ENCODE measurements at places on chromosomes 3 and 15. TPM values are rescaled to one million over a fixed set of nuclear protein-coding genes. Genes with fewer than 3 reads are reported as not detected.

DNA sequence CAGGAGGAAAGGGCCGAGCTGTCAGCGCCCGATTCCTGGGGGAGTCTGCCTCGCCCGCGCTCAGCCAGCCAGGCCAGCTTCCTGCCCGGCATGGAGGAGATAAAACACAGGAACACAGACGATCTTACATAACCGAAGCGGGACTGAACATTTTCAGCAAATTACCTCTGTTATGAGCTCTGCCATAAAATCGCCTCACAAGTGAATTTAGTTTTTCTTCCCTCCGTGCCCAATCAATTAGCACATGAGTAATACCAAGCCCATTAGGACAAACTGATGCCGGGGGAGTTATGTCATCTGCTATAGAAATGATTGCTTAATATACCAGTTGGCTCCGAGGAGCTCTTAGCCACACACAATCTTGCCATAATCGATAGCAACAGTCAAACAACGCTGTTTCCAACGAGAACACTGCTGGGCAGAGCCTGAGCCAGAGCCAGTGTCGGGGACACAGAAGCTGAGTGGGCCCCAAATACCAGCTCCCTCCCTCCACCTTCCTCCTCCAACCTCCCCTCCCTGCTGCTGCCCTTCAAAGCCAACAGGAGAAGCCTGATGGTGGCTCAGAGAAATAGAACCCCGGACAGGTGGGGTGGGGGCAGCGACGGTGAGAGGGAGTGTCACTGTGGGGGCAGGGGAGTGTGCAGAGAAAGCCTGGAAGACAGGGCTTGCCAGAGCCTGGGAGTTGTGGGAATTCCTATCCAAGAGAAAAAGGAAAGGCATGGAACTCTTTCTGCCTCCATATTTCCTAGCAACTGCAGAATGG, 279.4 kb upstream of the TLE3 start:
- no peak for DNase-seq

DNA sequence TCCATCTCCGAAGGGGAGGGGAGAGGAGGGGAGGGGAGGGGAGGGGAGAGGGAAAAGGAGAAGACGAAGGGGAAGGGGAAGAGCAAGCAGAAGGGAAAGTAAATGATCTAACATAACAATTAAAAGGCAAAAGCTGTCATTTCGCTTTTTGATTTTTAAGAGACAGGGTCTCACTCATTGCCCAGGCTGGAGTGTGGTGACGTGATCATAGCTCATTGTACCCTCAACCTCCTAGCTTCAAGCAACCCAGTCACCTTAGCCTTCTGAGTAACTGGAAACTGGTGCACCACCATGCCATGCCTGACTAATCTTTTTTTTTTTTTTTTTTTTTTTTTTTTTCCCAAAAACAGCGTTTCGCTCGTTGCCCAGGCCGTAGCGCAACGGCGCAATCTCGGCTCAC, 22.6 kb downstream of the ADAM10 start:
- no peak for DNase-seq

GRCh38 chr3:151827816-151828215, 13.9 kb downstream of the AADAC start:
- no peak for DNase-seq

- no peak for DNase-seq
Observed at GRCh38 chr15:48992545-48992944, 28.8 kb upstream of the SHC4 start.

DNA sequence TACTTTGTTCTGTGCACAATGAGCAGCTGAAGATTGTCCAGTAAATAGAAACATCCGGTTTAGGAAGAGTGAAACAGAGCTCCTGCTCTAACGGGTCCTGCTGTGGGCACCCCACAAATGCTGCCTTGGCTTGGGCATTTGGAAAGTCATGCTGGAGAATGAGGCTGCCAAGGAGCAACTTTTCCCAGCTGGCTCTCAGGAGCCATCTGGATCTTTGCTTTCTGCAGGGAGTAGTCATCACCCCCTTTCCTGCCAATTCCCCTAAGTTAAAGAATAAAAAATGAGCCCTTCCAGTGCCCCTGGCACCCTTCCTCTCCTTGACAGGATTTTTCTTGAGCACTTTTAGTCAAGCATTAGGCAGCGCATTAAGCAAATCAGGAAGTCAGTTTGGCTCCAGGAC, 90.0 kb downstream of the FAM43A start:
- no peak for DNase-seq

GRCh38 chr3:37703626-37704025, 158.1 kb upstream of the CTDSPL start:
- no peak for DNase-seq

DNA sequence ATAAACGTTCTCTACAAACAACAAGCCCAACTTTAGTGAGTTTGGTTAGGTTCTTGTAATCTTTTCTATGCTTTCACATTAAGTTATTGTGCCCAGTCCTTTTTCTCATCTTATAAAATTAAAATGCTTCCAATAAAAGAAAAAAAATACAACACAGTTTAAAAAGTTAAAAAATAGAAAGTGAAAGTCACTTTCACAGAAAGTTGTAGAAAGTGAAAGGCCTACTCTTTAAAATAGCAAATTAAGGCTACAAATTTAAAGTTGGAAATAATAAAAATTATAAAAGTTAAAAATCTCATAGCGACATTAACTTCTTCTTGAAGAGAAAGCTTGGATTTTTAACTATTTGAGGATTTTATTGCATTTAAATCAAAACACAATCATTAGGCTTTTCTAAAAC, 35.9 kb downstream of the CD47 start:
- DNase-seq = no peak

DNA sequence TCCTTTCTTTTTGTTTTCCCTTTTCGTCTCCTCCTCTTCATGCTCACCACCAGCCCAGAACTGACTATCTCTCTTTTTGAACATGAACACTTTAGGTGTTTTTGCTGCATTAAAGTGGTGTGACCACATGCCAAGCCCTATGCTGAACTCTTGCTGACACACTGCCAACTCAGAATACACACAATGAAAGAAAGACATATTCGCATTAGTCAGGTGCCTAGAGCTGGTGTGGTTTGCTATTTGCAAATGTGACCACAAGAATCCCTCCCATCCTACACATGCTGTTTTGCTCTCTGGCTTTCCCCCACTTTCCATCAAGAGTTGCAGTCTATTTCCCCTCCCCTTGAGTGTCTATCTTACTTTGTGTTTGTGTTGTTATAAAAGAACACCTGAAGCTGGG, 967.8 kb upstream of the CFAP20DC start:
- DNase-seq = no peak

DNA sequence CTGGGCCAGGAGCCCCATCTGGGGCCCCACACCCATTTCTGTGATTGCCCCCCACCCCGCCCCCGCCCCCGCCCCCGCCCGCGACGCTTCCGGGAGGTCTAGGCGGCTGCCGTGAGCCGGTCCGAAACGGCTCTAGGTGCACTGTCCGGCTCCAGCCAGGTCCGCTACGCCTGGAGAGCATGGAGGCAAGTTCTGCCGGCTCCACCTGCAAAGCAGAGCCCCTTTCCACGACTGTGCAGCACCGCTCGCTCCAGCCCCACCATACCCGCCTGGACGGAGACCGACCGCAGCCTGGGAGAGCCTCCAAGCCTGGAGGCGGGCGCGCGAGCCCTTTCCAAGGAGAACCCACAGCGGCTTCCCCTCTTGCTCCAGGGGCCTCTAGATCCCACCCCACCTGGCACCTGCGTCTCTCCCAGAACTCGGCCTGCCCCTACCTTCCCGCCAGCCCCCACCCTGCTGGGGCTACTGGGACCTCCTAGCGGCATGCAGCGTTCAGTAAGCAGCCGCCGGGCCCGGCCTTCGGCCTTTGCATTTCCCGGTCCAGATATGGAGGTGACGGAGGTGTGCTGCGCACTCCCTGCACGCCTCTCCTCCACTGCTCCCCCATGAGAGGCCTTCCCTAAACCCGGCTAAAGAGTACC, 66.2 kb downstream of the KLF13 start:
- DNase-seq = no peak

GRCh38 chr15:80699981-80700380, 4.9 kb downstream of the ABHD17C start:
- DNase-seq = no peak

- DNase-seq = no peak
Observed at GRCh38 chr3:65265511-65265910, 577.7 kb upstream of the ADAMTS9 start.

GRCh38 chr3:108485146-108485545, 25.2 kb downstream of the MYH15 start:
- no peak for DNase-seq

- no peak for DNase-seq
Observed at GRCh38 chr3:7428206-7428718, 567.3 kb downstream of the GRM7 start.

DNA sequence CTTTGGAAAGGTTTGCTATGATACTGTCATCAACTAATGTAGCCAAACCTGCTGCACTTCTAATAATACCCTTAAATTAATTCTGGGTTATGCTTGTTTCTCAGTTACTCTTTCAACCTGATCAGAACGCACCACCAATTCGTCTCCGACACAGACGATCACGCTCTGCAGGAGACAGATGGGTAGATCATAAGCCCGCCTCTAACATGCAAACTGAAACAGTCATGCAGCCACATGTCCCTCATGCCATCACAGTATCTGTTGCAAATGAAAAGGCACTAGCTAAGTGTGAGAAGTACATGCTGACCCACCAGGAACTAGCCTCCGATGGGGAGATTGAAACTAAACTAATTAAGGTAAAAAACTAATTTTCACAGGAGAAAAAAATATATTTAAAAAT, 7.9 kb upstream of the RPLP1 start:
- no peak for DNase-seq

GRCh38 chr15:27699699-27700098, 399.4 kb downstream of the OCA2 start:
- DNase-seq = no peak

DNA sequence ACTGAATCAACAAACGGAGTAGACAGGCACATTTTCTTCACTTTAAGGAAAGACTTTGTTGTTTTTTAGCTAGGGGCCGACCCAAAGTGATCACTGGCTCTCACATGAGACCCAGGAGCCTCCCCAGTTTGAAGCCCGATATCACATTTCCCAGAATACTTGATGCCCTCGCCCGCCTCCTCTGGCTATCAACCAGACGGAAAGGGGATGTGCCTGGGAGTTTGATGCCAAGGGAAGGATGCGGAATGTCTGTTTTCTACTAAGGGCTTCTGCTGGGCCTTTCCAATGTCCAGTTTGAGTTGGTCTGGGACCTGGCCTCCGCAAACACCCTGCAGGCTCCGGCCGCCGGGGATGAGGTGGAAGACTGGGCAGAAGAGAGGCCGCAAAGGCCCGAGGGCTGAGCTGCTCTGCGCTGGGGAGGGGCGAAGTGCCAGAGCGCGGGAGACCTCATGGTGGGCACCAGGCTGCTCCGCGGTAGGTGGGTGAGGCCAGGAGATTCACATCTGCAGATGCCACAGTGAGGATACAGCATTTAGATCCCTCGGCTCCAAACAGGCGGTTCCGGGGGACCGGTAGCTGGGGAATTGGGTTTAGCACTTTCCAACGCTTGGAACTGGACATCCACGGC, 491 bp upstream of the ZNF774 start:
- DNase-seq = no peak

GRCh38 chr3:131053043-131053859, 26.6 kb downstream of the NEK11 start:
- no peak for DNase-seq

GRCh38 chr3:125351152-125351551, 24.0 kb downstream of the ZNF148 start:
- DNase-seq = no peak

DNA sequence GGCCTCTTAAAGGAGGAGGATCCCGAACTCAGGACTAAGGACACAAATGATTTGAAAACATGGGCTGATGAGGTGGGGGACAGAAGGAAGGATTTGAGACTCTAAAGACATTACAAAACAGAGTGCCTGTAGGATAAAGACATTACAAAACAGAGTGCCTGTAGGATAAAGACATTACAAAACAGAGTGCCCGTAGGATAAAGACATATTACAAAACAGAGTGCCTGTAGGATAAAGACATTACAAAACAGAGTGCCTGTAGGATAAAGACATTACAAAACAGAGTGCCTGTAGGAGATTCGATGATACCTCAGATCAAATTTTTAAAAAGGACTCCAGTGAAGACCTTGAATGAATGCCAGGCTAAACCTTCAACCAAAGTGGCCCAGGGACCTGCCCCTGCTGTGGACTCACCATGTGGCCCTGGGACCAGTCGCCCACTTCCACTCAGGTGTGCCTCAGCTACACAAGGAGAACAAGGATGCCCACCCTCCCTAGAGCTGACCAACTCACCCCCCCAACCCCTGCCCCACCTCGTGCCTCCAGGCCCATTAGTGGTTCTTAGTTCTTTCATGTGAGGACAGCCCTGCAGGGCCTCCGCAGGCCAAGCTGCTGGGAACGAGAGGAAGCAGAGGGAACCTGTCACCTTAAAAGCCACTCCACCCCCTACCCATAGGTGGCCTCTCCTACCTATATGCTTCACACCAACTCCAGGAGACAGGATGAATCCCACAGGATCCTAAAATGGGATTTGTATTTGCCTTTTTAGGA, 59.8 kb downstream of the SH3BP5 start:
- no peak for DNase-seq

- DNase-seq = no peak
Observed at GRCh38 chr3:11567516-11568467, 75.9 kb downstream of the VGLL4 start.

- DNase-seq = no peak
Observed at GRCh38 chr15:100638177-100638730, 35.9 kb downstream of the ASB7 start.

DNA sequence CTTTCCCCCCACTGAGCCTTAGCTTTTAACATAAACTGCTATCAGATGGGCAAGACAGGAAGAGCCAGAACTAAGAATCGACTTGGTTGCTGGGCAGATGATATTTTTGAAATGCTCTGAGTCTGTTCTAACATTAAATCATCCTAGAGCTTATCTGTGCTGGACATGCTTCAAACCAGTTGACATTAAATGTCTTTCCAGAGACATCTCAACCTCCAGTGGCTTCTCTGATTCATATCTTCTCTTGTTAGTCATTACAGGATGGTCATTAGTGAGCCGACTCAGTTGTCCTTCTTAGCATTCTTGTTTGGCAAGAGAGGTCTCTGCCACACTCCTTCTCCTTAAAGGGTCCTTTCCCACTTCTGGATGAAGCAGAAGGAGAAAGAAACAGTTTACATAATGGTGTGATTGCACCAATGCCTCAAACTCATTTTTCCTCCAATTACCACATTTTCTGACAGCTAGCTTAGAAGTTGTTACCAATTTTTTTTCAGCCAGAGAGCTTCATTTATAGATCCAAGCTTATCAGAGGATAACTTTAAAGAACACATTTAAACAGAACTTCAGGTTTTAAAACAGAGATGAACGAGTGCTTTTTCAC, 21.7 kb upstream of the SYN2 start:
- DNase-seq = no peak

Gene SNTN
- not detected for total RNA-seq

Gene GABRB3
- 0.13 TPM for total RNA-seq

Gene HDGFL3
- 12.4 TPM for total RNA-seq

Gene SLC2A2
- total RNA-seq = not detected

Gene CCK
- total RNA-seq = not detected

Gene ZSCAN29
- total RNA-seq = 15.8 TPM

Gene SKOR1
- total RNA-seq = 1.5 TPM

Gene CLDN16
- 1.8 TPM for total RNA-seq

Gene POC1A
- total RNA-seq = 2.1 TPM

Gene ARPIN
- 17.6 TPM for total RNA-seq

Gene ABI3BP
- total RNA-seq = 30.6 TPM

Gene FOXL2NB
- not detected for total RNA-seq

Measured in lower leg skin (tissue), 4 donors.